ENCODE measurements at places on chromosomes 6 and 20.

DNA sequence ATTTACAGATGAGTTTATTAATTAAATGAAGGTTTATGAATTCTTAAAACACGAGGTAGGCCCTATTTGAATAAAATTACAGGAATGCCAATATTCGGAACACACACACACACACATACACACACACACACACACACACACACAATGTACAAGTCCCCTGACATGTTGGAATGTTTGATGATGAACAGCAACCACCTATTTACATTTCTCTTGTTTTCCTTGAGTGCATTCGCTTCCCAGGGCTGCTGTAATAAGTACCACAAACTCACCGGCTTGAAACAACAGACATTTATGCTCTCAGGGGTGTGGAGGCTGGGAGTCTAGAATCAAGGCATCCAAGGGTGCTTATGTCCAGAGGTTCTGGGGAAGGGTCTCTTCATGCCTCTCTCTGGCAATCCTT, 90.3 kb downstream of the SLC22A3 start:
- DNase-seq = no peak
- H3K36me3 ChIP-seq = no peaks in the 10 kb centered on the region
- no peak overlapping the region for H3K27ac ChIP-seq
- no peak overlapping the region for H3K4me3 ChIP-seq
- H3K27me3 ChIP-seq = no peaks in the 10 kb centered on the region
- no peaks in the 10 kb centered on the region for H3K4me1 ChIP-seq

GRCh38 chr20:13784271-13784892, 337 bp downstream of the ESF1 start:
- DNase-seq = peak; percentile 33
- H3K27ac ChIP-seq = no peak overlapping the region
- no peaks in the 10 kb centered on the region for H3K36me3 ChIP-seq
- no peaks in the 10 kb centered on the region for H3K27me3 ChIP-seq
- H3K4me1 ChIP-seq = peaks cover 18% of the 10 kb centered on the region
- H3K4me3 ChIP-seq = peak overlapping the region; percentile 94

GRCh38 chr6:145315982-145316600, 419.2 kb downstream of the EPM2A start:
- DNase-seq = no peak
- no peaks in the 10 kb centered on the region for H3K36me3 ChIP-seq
- no peak overlapping the region for H3K27ac ChIP-seq
- no peaks in the 10 kb centered on the region for H3K4me1 ChIP-seq
- H3K4me3 ChIP-seq = no peak overlapping the region
- no peaks in the 10 kb centered on the region for H3K27me3 ChIP-seq

- no peaks in the 10 kb centered on the region for H3K36me3 ChIP-seq
- H3K27me3 ChIP-seq = no peaks in the 10 kb centered on the region
- no peak for DNase-seq
- no peaks in the 10 kb centered on the region for H3K4me1 ChIP-seq
Measured at GRCh38 chr6:158861686-158862381, 42.7 kb upstream of the EZR start.
